Fibroblast of skin of scalp (primary cell): ENCODE measurements at places on chromosomes 5 and 9.

DNA sequence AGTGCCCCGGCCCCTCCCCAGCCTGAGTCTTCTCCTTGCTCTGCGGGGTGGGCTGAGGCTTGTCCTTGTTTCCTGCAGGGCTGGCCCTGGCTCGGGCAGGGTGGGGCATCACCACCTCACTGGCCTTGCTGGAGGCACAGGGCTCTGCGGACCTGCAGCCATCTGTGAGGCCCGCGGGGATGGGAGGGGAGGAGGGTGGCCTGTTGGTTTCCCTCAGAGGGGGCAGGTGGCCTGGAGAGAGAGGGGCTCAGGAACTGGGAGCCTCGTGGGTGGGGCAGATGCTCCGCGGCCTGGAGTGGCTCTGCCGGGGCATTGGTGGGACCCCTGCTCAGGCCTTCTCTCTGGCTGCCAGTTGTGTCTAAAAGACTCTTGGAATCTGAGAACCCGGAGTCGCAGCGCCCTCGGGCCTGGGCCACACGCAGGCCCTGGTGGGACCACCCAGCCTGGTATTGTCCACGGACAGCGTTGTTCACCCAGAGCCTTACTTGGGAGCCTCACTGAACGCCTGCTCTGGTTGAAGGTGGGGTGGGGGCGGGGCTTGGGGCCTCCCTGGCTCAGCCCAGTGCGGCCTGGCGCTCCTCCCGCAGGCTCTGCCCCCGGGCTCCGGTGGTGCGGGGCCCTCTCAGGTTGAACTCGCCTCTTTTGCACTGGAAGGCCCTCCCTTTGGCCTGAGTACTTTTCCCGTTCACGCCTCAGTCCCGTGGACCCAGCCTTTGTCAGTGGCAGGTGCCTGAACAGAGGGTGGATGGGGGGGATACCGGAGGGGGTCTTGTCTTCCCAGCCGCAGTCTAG lies 111.3 kb downstream of the RXRA start:
- no peak for DNase-seq

DNA sequence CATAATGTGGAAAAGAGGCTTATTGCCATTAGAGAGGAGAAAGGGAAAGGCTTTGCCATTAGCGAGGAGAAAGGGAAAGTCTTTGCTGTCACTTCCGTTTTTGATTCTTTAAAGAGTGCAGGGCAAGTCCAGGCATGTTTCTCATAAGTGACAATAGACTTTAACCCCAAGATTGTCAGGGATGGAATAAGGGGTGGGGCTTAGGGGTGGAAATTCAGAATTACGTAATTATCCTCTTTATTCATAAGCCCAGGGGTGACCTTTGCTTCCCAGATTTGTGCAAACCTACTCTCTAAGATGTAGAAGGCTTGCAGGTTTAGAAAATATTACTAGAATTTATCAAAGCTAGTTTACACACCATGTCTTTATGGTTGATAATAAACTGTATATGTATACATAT lies 2.3 kb upstream of the PLK2 start:
- peak; percentile 20 for DNase-seq

- peak; percentile 85 for DNase-seq
Measured at GRCh38 chr9:130995086-130996011, 13.6 kb upstream of the LAMC3 start.

- DNase-seq: no peak
Measured at GRCh38 chr5:134122530-134122929, 8.0 kb downstream of the TCF7 start.

DNA sequence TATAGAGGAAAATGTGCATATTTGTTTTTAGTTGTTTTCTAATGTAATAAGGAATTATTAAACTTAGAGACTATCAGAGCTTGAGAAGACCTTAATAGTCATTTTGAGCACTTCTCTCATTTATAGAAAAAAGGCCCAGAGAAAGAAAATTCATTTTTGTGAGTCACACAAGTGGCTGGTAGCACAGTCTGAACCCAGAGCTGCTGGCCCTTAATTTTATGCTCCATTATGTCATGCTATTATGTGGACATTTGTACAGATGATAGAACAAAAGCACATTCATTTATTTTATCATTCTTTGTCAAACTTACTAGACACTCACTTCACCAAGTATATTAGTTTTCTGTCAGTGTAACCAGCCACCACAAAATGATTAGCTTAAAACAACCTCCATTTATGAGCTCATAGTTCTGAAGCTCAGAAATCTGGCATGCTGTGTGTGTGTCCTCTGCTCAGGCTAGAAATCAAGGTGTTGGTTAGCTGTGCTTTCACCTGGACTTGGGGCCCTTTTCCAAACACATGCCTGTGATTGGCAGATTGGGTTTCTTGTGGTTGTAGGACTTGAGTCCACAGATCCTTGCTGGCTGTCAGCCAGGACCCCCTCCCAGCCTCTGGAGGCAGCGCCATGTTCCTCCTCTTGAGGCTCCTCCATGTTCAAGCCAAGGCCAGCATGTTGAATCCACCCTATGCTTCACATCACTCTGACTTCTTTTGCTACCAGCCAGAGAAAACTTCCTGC lies 188.9 kb downstream of the ARHGAP26 start:
- no peak for DNase-seq

- DNase-seq: peak; percentile 62
Measured at GRCh38 chr5:14443671-14444093, 137.9 kb upstream of the OTULINL start.
